AG09309 (cell line): ENCODE measurements at places on chromosomes 1 and 21.
A peak's percentile ranks its signal among the peaks of the same experiment; 100 is the strongest.

DNA sequence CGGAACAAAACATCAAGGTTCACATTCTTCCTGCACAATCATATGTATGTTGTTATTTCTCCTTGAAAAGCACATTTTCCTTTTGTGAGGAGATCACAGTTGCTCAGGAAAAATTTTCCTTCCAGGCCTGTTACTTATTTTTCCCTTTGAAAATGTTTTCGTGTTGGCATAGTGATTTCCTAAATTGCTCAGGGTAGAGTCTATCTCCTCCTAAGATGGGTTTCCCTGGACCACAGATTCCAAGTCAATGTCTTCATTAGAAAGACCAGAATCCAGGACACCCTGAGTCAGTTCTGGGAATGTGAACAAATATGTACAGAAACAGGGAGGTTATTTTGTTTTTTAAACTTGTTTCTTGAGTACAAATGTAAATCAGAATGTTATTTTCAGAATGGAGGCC, 94.3 kb upstream of the C1orf105 start:
- no peak for DNase-seq

DNA sequence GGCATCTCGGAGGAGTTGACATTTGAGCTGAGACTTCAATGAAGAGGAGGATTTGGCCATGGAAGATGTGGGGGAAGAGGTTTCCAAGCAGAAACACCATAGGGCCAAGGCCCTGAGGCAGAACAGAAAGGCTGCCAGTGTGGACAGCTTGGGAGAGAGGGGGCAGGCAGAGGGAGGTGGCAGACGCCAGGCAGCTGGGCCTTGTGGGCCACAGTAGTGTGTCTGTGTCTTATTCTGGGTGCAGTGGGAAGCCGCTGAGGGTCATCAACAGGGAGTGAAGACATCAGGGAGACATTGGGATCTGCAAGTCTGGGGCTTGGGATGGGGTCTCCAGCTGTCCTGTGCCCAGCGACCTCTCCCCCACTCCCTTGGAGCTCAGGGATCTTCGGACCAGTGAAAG, 96.8 kb downstream of the LACTBL1 start:
- DNase-seq: no peak

DNA sequence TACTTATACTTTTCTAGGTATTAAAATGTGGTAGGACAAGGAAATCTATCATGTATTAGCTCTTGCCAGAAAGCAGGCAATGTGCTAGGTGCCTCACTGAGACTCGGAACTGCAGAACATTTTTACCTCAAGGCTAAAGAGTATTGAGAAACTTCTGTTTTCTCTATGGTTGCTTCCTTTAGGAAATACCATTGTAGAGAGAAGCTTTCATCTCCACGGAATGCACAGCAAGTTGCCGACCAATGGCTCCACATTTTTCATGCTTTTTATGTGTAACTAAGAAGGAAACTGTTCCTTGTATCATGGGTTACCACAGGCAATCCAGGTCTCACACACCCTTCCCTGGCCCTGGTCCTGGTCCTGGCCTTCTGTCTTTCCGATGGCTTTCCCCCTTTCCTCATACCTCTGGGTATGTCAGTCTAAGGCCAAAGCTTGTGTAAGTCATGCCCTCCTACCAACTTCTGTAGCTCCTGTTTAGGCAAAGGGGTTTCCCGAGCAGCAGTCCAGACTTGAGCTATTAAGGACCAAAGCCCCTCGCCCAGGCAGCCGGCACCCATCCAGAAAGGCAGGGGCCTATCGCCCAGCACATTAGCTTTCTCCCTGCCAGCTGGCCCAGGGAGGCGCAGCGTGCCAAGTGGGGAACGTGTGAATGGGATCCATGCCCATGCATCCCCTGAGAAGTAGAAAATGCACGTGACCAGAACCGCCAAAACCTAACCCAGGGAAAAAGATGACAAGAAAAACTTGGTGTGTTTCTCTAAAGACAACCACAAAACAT, 225.0 kb downstream of the PBX1 start:
- no peak for DNase-seq

- DNase-seq: peak; percentile 97
Observed at GRCh38 chr1:210438928-210439841, 110.5 kb downstream of the HHAT start.

- no peak for DNase-seq
Observed at GRCh38 chr1:224378855-224379631, 22.4 kb downstream of the CNIH4 start.

GRCh38 chr1:110384581-110385321, 6.1 kb downstream of the SLC16A4 start:
- no peak for DNase-seq

GRCh38 chr21:42019101-42019605, 9.0 kb upstream of the ZBTB21 start:
- no peak for DNase-seq
